Activated CD8-positive, alpha-beta memory T cell treated with anti-CD3 and anti-CD28 coated beads, Interleukin-2, amount 10 ng/mL, durations not matched to agents 7 days and 5 days (primary cell): ENCODE measurements at places on chromosomes 7 and 10. TPM values are rescaled to one million over a fixed set of nuclear protein-coding genes. Genes with fewer than 3 reads are reported as not detected.

CAV2 gene
- total RNA-seq = not detected

ZNF804B gene
- total RNA-seq = not detected

RAB11FIP2 gene
- 12.8 TPM for total RNA-seq

GBX1 gene
- not detected for total RNA-seq

TRIM73 gene
- total RNA-seq = 7.9 TPM

GNAT3 gene
- not detected for total RNA-seq

CCL24 gene
- not detected for total RNA-seq

GHRHR gene
- not detected for total RNA-seq

LBX1 gene
- total RNA-seq = not detected

PURB gene
- 35.4 TPM for total RNA-seq

NRAP gene
- total RNA-seq = not detected

NEURL1 gene
- 2.2 TPM for total RNA-seq

PRSS2 gene
- total RNA-seq = not detected

SUGCT gene
- 0.21 TPM for total RNA-seq

LZTS2 gene
- total RNA-seq = 12.7 TPM

IGF2BP3 gene
- total RNA-seq = 0.84 TPM

TFPI2 gene
- total RNA-seq = 0.30 TPM

OR6V1 gene
- not detected for total RNA-seq

CHAT gene
- total RNA-seq = not detected

KCNH2 gene
- 0.07 TPM for total RNA-seq

UCN3 gene
- total RNA-seq = not detected

KCNIP2 gene
- 1.6 TPM for total RNA-seq

AFAP1L2 gene
- total RNA-seq = 67.4 TPM

RASA4B gene
- total RNA-seq = 16.7 TPM
